ENCODE measurements at places on chromosomes 4 and X. TPM values are rescaled to one million over a fixed set of nuclear protein-coding genes. Genes with fewer than 3 reads are reported as not detected.
A peak's percentile ranks its signal among the peaks of the same experiment; 100 is the strongest.

The UGT2B17 gene
- polyA plus RNA-seq, result 4.4 TPM

The ENPP6 gene
- polyA plus RNA-seq, result not detected

The ANOS1 gene
- polyA plus RNA-seq, result 4.7 TPM

The KCNIP4 gene
- polyA plus RNA-seq, result 0.69 TPM

The EVC gene
- 4.6 TPM for polyA plus RNA-seq

DNA sequence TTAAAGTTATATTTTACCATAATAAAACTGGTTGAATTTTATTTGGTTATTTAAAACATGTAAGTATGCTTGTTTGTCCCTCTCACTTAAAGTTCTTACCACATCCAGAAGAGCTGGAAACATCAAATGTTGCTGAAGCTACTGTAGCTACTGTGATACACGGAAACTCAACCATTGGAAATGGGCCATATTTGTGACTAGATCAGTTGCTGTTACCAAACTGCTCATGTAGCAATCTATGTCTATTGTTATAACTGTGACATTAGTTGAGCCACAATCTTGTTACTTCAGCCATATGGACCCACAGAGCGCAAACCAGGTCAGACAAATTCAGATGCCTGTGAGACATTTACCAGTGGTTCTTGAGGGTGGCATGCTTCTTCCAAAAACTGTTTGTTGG, 41.6 kb downstream of the NDNF start:
- no peak for DNase-seq

GRCh38 chrX:39905538-39905891, 192.2 kb downstream of the BCOR start:
- peak; percentile 77 for DNase-seq

- DNase-seq, result no peak
Measured at GRCh38 chrX:106917830-106918500, 2.2 kb upstream of the CLDN2 start.

DNA sequence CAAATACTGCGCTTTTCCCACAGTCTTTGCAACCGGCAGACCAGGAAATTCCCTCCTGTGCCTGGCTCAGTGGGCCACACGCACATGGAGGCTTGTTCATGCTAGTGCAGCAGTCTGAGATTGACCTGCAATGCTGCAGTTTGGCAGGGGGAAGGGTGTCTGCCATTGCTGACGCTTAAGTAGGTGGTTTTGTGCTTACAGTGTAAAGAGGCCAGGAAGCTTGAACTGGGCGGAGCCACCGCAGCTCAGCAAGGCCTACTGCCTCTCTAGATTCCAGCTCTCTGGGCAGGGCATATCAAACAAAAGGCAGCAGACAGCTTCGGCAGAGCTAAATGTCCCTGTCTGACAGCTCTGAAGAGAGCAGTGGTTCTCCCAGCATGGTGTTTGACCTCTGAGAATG, 390.5 kb upstream of the TECRL start:
- DNase-seq, result peak; percentile 8

- no peak for DNase-seq
Measured at GRCh38 chrX:50726296-50726695, 87.7 kb downstream of the SHROOM4 start.

- DNase-seq, result no peak
Measured at GRCh38 chr4:20832826-20833225, 132.6 kb downstream of the PACRGL start.

GRCh38 chr4:20433097-20433705, 181.5 kb downstream of the SLIT2 start:
- DNase-seq, result no peak

DNA sequence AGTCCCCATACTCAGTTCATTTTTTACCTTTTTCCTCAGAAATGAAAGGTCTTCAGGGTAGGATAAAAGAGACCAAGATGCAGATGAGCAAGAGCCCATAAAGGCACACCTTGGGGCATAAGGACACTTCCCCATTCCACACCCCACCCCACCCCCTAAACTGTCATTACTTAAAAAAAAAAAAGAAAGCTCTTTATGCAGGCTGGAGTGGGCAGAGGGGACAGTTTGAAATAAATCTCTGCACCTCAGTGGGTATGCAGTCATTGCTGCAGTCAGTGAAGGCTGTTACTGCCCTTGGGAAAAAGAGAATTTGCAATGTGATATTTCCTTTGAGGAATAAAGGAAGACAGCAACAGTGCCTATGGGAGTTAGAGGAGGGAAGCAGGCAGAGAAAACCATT, 137.5 kb downstream of the ANK2 start:
- no peak for DNase-seq

- DNase-seq, result no peak
Measured at GRCh38 chr4:156778093-156778492, 193.5 kb downstream of the PDGFC start.

DNA sequence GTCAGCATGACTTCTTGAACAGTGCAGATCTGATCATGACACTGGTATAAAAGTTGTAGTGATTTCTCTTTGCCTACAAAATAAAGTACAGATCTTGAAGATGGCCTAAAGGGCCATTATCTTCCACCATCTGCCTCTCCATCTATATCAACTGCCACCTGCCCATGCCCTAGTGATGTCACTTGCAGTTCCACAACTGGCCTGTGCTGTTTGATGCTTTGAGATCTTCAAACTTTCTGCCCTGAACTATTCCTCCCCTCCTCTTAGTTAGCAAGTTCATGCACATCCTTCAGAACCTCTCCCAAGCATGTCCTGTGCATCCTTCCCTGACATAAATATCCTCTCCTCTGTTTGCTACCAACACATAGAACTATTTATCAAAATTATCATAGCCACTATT, 217.0 kb downstream of the SOWAHB start:
- no peak for DNase-seq

Measured in hepatocyte (in vitro differentiated cells).